Right ventricle myocardium inferior (tissue), 1 donor: ENCODE measurements at places on chromosomes 1 and 21. TPM values are rescaled to one million over a fixed set of nuclear protein-coding genes. Genes with fewer than 3 reads are reported as not detected.

BARHL2 gene
- total RNA-seq, result not detected

TCHH gene
- not detected for total RNA-seq

CMPK1 gene
- total RNA-seq, result 77.4 TPM

OPRD1 gene
- total RNA-seq, result not detected

CFH gene
- total RNA-seq, result 39.6 TPM

OR2T11 gene
- not detected for total RNA-seq

OLIG2 gene
- not detected for total RNA-seq

TEDDM1 gene
- total RNA-seq, result not detected

MATN1 gene
- not detected for total RNA-seq

SPATA46 gene
- total RNA-seq, result not detected

OR2T2 gene
- not detected for total RNA-seq

C1orf50 gene
- 8.7 TPM for total RNA-seq

ZDHHC18 gene
- 17.7 TPM for total RNA-seq

SH2D2A gene
- total RNA-seq, result 2.2 TPM

AADACL3 gene
- not detected for total RNA-seq

- DNase-seq, result no peak
Observed at GRCh38 chr1:23673086-23673813, 18.4 kb upstream of the RPL11 start.

GRCh38 chr1:217109928-217110327 is 386.7 kb upstream of the ESRRG start:
- DNase-seq, result no peak

GRCh38 chr1:221760911-221761310 is 19.0 kb upstream of the DUSP10 start:
- no peak for DNase-seq

- no peak for DNase-seq
Observed at GRCh38 chr1:172404121-172404520, 16.4 kb upstream of the C1orf105 start.

GRCh38 chr1:94329986-94330385 is 88.2 kb upstream of the ABCD3 start:
- no peak for DNase-seq

DNA sequence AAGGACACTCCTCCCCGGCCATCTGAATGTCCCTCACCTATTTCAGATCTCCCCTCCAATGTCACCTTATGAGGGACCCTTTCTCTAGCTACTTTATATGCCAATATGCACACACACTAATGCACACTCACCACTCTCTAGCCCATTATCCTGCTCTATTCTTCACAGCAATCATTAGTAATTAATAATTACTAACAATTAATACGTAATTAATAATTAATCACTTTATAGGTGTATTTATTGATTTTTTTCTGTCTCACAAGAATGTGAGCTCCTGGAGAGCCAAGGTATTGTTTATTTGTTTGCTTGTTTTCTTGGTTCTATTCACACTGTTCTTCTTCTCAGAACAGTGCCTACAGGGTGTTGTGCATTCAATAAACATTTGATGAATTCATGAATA is 385.2 kb upstream of the DUSP10 start:
- DNase-seq, result no peak

DNA sequence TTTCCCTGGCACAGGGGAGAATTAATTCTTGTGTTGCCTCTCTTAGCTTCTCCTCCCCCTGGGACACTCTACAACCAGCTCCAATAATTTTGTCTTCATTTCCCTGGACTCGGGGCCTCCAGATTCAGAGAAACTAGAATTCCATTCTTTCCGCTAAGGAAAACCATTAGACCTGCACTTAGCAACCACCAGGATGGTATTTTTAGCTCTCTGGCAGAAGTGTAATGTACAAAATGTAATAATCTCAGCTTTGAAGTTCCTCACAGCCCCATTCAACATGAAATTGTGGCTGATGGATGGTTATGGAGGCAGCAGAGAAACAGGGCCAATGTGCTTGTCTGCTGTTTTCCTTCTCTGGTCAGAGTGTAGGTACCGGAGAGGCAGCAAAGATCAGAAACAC is 113.8 kb downstream of the KCND3 start:
- no peak for DNase-seq

DNA sequence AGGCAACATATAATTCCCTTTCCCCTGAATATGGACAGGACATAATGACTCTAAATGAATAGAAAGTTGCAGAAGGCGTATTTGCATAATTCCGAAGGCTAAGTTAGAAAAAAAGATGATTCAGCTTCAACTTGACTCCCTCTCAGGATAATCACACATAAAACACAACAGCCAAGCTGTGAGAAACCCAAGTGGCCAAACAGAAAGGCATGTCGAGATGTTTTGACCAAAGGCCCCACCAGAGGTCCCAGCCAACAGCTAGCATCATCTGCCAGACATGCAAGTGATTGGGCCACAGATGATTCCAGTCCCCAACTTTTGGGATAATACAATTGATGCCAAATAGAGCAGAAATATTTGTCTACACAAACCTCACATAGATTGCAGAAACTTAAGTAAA is 444.9 kb downstream of the LTN1 start:
- no peak for DNase-seq

DNA sequence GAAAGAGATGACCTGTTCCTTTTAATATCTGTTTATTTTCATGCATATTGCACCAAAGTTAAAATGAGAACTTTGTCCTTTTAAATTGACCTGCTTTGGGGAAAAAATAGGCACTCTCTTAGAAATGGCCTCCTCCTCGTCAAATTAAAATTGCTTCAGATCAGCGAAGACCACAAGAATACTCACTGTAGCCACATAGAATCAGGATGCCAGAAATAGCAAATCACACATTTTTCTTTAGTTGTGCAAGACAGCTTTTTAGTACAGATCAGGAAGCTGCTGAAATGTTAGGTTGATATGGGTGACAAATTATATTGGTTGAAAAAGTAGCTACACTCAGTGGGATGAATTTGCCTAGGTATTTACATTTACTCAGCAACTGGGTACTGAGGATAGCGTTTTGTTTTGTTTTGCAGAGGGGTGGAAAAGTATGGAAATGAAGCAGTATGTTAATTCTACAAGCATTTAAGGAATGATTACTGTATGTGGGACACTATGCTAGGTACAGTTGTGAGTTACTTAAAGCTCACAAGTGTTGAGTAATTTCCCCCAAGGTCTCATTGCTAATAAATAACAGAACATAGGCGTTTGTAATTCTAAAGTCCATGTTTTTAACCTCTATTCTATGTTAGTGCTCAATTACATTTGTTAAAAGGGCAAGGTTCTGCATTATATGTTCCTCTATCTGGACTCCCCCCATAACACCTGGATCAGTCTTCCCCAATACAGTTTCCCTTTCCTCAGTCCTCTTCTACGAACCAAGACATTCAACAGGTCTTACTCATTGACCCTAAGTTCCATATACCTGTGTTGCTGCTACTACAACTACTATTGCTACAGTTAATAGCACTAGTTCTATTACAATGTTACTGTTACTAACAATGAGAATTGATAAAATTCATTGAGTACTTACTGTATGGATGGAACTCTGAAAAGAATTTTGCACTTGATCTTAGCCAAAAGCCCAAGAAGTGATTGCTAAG is 99.4 kb upstream of the S1PR1 start:
- no peak for DNase-seq

DNA sequence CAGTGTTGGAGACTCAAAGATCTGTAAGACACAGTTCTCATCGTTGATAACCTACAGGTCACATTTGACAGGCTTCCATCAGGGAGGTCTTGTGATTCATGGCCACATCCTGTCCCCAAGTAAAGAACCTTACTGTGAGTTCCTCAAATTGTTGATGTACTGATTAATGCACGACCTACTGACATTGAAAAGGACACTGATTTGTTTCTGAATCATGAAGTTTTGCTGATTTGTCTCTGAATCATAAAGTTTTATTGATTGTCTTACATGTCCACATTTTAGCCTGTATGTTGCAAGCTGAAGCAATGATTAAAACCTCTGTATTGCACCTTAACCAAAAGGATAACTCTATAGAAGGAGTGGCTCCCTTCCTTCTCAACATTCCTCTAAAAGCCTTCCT is 476.3 kb upstream of the RUNX1 start:
- no peak for DNase-seq

DNA sequence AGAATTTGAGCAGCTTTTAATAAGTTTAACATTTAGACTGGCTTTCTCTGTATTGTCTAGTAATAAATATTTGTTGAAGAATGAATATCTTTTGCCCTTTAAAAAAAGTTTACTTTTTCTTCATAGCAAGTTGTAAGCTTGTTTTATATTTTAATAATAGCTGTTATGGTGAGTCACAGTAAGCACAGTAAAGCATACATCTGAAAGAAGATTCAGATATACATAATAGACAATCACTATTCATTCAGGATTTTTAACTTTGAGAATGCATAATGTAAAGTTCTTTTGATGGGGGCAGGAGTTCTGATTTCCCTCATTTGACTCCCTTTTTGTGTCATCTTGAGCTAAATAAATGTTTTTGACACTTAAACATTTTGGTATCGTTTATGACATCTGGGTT is 66.0 kb downstream of the ZMYM4 start:
- DNase-seq, result no peak

DNA sequence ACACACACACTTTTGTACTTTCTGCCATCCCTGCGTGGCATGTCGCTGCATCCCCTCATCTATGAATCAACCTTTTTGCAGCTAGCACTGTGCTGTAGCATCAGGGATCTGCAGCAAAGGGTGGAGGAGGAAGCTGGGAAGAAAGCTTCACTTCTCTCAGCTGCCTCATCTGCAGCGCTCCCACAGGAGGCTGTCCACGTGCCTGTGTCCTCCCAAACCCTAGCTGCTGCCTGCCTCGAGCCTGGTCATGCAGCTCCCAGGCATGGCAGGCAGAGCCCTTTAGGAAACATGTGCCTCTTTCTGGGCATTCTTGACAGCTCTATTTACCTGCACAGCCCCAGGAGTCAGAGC is 262.1 kb upstream of the SGIP1 start:
- DNase-seq, result peak; percentile 88

- no peak for DNase-seq
Observed at GRCh38 chr21:25858325-25858724, 123.6 kb downstream of the GABPA start.

DNA sequence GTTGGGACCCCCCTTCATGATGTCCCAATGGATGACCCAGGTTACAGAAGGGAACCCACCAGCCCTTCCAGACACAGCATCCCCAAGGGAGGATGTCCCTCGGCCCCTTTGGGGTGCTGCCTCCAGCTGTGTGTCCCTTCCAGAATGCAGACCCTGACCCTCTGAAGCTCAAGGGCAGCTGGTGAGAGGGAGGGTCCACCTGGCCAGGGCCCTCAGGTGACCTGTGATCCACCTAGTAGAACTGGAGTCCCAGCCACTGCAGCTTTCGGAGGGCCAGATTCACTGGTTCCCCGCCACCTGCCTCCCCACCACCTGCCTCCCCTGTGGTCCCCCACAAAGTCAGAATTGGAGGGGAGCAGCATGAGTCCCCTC is 9.6 kb upstream of the TFF1 start:
- no peak for DNase-seq

- DNase-seq, result no peak
Observed at GRCh38 chr1:21721295-21721985, 52.3 kb upstream of the RAP1GAP start.

DNA sequence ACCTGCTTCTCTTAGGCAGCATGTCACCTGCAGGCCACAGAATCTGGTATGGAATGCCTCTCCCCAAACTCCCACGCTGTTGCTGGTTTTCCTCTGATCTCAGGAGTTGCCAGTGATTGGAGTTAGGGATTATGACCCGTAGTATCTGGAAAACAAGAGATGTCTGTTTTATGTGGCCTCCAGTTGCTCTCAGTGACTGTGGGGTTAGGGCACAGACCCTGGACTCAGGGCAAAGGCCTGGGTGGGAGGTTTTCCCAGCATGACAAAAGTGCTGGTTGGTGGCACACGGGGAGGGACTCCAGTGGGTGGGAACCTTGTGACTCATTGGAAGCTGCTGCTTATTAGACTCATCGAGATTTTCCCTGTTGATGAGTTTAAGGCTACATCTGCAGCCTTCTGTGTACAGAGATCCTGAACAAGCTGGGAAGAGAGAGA is at the start of gene NR1I3:
Gene NR1I3 (minus strand): TSS at position 165 of the 435 bp plus-strand sequence. CDS start 1,638 bp downstream, outside the sequence.
- DNase-seq, result no peak

DNA sequence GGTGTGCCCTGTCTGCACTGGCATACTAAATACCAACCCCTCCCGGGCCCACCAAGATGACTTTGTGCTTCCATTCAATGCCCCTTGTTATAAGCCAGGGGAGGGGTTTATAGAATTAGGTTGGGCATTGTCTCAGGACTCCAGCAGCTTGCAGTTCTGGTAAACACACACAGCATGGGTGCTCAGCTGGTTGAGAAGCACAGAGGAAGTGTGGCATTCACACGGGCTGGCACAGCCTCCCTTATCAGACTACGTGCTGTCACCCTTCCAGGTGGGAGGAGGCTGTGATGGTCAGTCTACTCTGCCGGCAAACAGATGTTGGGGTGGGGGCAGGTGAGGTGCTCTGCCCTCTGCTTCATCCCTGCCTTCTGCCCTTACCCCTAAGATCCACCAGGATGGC is 15.0 kb upstream of the SLC6A17 start:
- DNase-seq, result no peak

- no peak for DNase-seq
Observed at GRCh38 chr1:185129708-185130107, 27.0 kb downstream of the TRMT1L start.

GRCh38 chr21:25342816-25343215 is 264.5 kb downstream of the MRPL39 start:
- no peak for DNase-seq

DNA sequence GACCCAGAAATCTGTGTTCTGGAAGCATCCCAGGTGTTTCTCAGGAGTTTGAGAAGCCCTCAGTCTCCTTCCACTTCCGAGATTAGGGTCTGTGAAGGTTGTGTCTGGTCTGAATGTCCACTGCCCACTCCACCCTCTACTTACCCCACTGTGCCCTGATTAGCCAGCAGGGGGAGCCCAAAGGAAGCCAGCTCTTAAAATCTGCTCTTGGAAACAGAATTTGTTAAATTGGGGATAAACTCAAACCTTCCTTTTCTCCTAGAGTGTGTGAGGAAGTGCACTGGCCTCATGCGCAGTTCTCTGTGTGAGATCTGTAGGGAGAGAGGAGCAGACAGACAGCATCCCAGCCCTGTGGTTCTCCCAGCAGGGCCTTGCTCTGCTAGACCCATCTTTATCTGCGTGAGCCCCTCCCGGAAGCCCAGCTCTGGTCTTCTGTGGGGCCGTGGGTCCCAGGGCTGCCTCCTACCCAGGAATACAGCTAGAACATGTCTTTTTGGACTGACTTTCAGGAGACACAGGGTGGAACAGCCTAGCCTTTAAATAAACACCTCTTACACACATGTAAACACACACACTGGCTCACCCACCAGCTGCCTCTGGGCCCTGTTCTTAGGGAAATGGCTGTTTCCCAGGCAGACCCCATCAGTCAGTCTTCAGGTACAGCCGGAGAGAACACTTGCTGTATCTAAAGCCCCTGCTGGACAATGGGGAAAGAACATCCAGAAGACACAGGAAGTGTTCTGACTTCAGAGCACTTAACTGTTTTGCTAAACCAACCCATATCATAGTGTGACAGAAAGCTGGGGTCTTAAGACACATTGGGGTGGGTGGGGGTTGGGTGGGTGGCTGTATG is 52.2 kb downstream of the SMYD2 start:
- DNase-seq, result no peak

GRCh38 chr1:87497380-87498203 is 168.9 kb downstream of the LMO4 start:
- DNase-seq, result no peak

- DNase-seq, result no peak
Observed at GRCh38 chr1:76302711-76303339, 228.3 kb downstream of the ST6GALNAC3 start.

- DNase-seq, result no peak
Observed at GRCh38 chr1:195697130-195697529, 911.1 kb downstream of the KCNT2 start.

- peak; percentile 79 for DNase-seq
Observed at GRCh38 chr1:147771226-147772125, 11.1 kb upstream of the GJA5 start.

GRCh38 chr1:177927021-177927596 is 42.7 kb downstream of the SEC16B start:
- DNase-seq, result no peak
